ENCODE measurements at places on chromosomes 5 and 9.

- peak; percentile 37 for DNase-seq
Measured at GRCh38 chr5:134100283-134101091, 14.0 kb upstream of the TCF7 start.

DNA sequence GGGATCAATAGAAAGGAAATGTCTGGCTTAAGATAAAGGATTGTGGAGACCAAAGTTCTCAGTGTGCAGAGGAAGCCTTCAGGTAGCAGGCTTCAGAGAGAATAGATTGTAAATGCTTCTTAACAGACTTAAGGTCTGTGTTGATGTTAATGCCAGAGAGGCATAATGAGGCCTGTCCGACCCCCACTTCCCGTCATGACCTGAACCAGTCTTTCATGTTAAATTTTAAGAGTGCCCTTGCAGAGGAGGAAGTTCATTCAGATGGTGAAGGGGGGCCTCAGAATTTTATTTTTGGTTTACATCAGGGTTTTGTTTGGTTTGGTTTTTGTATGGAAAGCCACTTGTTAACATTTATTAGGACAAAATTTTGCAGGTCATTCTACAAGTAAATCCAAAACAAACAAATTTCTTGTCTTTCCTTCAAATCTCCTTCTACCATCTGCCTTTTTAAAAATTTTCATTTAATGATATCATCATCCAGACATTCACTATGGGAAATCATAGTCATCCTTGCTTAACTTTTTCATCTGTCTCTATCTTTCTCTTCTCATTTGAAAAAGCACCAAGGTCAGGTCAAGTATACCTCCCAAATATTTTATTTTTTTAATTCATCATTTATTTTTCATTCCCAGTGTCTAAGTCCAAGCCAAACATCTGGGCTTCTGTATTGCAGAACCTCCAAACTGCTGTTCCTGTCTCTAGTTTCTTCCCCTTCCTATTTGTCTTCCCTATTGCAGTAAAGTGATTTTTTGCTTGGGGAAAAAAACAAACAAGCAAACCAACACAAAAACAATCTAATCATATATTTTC, 6.9 kb upstream of the ABCA1 start:
- no peak for DNase-seq

GRCh38 chr9:14627513-14627912, 65.7 kb downstream of the ZDHHC21 start:
- DNase-seq = no peak

DNA sequence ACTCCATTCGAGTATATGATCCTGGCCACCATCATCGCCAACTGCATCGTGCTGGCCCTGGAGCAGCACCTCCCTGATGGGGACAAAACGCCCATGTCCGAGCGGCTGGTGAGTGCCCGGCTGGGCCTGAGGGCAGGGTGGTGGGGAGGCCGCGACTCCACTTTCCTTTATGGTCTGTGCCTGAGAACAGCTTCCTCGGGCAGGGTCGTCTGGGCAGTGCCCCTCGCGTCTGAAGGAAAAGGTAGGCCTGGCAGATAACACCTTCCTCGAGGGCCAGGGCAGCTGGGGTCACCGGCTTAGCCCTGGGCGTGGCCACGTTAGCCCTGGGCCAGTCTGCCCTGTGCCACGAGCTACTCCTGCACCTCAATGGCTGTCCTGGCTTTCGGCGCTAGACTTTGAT, 1.5 kb downstream of the CACNA1B start:
- DNase-seq = no peak

GRCh38 chr5:107485184-107485583, 185.6 kb downstream of the EFNA5 start:
- no peak for DNase-seq

GRCh38 chr5:122292332-122292731, 19.7 kb upstream of the SNCAIP start:
- no peak for DNase-seq

- no peak for DNase-seq
Measured at GRCh38 chr9:96071815-96072124, 196.3 kb downstream of the ERCC6L2 start.

DNA sequence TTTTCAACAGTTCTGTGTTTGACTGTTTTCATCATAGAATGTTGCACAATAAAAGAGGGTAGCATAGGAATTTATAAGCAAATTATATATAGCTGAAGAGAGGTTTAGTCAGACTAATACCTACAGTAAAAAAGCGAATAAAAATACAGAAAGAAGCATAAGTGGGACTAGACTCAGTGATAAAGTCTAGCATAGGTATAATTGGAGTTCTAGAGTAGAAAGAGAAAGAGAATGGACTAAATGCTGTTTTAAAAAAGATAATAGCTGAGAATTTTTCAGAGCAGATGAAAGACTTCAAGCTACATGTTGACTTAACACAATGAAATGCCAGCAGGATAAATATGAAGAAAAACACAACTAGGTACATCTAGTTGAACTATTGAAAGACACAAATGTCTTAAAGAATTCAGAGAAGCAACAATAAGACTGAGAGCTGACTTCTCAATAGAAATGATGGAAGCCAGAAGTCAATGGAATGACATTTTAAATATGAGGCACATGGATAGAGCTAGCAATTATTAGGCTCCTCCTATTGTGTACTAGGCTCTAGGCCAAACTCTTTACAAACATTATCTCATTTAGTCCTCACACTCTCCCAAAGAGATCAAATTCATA, 573.9 kb downstream of the ZNF608 start:
- no peak for DNase-seq
